Fibroblast of the aortic adventitia (primary cell): ENCODE measurements at places on chromosomes 1 and 21.

DNA sequence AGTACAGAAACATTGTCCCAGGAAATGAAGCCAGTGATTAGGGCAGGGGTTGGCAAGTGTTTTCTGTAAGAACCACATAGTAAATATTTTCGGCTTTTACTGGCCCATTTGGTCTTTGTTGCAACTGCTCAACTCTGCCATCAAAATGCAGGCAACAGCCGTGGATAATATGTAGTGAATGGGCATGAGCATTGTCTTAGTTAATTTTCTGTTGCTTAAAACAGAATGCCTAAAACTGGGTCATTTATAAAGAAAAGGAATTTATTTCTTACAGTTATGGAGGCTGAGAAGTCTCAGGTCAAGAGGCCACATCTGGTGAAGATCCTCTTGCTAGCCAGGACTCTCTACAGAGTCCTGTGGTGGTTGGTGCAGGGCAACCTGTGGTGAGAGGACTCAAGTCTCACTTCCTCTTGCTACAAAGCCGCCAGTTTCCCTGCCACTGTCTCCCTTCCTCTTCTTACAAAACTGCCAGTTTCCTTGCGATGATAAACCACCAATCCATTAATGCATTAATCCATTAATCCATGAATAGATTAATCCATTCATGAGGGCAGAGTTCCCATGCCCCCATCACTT is 166.4 kb downstream of the PSMG1 start:
- no peak for DNase-seq

DNA sequence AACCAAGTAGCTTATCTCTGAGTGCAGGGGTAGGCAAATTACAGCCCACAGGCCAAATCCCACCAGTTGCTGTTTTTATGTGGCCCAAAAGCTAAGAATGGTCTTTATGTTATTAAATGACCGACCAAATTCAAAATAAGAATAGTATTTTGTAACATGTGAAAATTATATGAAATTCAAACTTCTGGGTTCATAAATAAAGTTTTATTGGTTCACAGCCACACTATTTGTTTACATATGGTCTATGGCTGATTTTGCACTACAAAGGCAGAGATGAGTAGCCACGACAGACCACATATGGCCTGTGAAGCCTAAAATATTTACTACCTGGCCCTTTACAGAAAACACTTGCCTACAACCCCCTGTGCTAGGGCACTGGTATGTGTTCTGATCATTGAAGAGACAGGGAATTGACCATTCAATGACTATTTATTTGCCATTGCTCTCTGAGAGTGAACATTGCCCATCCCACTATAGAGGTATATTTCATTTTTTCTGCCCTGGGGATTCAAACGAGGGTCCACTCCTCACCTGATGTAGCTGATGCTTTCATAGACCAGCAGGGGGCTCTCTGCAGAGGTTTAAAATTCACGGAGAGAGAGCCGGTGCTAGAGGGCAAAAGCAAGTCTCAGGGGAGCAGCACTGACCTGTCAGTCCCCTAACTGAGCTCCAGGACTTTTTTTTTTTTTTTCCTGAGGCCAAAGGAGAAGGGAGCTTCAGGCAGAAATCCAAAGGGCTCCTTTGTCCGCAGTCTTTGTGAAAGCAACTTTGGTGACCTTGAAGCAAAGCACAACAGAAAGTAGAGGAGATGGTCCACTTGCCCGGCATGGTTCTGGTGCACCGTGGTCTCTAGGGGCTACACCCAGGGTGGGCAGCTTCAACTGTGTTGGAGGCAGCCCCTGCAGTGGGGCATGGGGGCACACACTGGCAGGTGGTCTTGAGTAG is 7.3 kb upstream of the GNL2 start:
- peak; percentile 44 for DNase-seq

GRCh38 chr1:20076710-20077461 is 6.9 kb downstream of the PLA2G5 start:
- DNase-seq, result no peak

GRCh38 chr1:156389311-156389710 is 20.3 kb downstream of the RHBG start:
- no peak for DNase-seq

DNA sequence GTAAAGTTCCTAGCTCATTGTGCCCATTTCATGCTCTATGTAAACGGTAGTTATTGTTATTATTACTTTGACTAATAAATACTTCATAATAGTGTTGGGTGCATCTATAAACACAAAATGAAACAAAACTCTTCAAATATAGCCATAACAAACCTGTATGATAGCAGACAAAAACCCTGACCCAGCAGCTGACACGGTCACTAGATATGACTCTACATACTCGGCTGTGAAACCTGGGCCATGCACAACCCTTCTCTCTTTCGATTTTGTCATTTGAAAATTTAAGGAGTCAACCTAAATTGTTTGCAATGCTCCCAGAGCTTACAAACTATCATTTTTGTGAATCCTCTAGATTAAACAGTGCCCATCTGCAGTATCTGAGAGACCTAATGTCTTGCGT is 8.0 kb upstream of the RGS13 start:
- DNase-seq, result no peak

DNA sequence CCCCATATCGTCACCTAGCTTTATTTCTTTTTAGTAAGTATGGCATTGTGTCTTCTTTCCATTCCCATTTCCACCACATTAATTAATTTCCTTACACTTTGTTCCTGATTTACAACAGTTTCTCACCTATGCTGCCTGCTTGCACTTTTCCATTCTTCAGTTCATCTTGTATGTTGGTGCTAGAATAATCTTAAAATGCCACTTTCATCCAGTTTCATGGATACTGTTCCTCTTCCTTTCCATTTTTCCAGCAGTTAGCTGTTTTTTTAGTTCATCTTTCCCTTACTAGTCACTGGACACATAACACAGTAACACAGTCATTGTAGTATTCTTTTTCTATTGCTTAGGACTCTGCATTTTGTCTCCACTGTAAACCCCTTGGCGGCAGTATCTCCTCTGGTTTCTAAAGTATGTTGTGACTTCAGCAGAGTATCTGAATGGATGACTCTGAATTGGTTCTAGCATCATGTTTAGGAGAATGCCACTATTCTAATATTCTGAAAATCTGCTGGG is 2.1 kb downstream of the CDC7 start:
- peak; percentile 55 for DNase-seq

DNA sequence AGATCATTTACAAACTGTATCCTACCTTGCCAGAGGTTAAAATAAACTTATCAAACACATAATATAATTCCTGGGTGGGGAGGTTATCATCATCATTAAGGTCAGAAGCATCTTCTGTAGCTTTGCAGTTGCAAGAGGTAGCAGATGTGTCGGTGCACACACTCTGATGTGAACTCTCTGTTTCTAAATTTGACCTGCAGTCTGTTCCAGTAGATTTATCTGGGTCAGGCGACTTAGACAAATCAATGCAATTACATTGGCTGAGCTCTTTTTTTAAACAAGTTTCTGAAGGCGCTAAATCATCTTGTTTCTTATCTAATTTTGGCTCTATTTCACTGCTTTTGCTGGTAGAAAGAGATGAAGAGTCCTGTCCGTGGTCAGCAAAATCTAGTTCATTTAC is 70.4 kb downstream of the PRPF38A start:
- DNase-seq, result no peak

DNA sequence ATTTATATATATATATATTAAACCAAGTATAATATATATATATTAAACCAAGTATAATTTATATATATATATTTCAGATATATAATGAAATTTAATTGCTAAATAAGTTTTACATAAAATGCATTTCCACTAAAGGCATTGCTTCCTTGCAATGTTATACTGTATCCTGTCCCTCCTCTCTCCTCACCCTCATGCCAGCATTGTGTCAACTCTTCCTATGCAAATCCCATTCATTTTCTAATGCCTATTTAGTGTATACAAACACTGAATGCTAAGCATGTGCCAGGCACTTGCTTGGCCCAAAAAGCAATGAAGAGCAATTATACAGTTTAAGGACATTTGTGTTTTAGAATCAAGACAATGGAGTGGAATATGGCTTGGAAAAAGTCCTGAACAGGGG is 71.7 kb upstream of the PRMT6 start:
- no peak for DNase-seq

- DNase-seq, result peak; percentile 83
These were observed 26.5 kb downstream of the DMRTB1 start for GRCh38 chr1:53485478-53486394.

GRCh38 chr21:44265734-44266270 is 4.1 kb upstream of the DNMT3L start:
- no peak for DNase-seq

DNA sequence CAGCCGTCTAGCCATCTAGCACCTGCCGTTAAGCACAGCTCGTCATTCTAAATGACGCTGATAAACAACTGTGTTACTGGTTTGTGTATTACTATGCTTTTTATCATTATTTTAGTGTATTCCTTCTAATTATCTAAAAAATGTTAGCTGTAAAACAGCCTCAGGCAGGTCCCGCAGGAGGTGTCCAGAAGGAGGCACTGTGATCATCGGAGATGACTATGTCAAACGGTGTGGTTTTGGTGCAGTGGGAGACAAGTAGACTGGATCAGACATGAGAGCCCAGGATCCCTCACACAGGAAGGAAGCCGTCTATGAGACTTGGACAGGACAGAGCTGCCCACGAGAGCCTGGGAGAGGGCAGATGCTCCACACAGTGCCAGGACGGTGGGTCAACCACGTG is 55.3 kb upstream of the COL6A1 start:
- DNase-seq, result peak; percentile 16

GRCh38 chr21:25994758-25995163 is 175.8 kb downstream of the APP start:
- DNase-seq, result no peak

GRCh38 chr1:6967431-6968111 is 182.3 kb downstream of the CAMTA1 start:
- DNase-seq, result no peak

DNA sequence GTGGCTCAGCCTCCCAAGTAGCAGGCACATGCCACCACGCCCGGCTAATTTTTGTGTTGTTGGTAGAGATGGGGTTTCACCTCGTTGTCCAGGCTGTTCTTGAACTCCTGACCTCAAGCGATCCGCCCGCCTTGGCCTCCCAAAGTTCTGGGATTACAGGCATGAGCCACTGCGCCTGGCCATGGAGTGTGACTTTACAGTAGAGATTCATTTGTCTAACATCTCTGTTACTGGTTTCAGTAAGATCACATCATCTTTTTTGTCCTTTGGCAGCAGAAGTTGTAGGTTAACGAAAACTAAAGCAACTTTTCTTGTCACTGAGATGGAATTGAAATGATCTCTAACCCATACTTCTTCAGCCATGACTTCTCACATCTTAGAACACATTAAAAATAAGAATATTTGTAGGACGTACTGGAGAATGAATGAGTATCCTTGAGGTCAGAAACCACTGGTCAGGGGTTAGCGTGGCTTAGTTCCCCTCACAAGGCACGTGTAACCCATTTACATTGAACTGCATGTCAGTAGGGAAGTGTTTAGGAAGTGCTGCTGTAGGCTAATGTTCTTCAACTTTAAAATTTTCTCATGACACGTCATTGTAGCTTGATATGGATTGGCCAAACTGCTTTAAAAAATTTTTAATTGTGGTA is 75.9 kb downstream of the CAMTA1 start:
- DNase-seq, result no peak

DNA sequence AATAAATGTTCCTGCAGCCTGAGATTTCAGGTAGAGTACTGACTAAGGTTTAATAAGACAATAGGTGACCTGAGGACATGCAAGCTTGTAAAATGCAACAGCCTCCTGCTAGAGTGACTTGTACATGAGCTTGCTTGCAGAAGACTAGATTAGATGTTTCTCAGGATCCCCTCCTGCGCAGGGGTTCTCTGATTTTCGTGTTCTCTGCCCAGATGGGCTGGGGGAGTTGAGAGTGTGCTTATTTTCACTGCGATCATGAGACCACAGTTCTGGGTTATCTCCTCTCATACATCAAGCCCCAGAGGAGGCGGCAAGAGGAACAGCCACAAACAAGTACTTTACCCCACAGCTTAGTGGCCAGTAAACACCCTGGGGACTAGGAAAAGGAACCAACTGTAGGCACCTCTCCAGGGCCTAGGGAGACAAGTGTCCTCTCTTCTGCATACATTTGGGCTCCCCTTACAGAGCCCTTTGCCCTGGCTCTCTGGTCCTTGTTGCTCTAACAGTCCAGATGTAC is 8.0 kb downstream of the TMEM81 start:
- DNase-seq, result no peak

DNA sequence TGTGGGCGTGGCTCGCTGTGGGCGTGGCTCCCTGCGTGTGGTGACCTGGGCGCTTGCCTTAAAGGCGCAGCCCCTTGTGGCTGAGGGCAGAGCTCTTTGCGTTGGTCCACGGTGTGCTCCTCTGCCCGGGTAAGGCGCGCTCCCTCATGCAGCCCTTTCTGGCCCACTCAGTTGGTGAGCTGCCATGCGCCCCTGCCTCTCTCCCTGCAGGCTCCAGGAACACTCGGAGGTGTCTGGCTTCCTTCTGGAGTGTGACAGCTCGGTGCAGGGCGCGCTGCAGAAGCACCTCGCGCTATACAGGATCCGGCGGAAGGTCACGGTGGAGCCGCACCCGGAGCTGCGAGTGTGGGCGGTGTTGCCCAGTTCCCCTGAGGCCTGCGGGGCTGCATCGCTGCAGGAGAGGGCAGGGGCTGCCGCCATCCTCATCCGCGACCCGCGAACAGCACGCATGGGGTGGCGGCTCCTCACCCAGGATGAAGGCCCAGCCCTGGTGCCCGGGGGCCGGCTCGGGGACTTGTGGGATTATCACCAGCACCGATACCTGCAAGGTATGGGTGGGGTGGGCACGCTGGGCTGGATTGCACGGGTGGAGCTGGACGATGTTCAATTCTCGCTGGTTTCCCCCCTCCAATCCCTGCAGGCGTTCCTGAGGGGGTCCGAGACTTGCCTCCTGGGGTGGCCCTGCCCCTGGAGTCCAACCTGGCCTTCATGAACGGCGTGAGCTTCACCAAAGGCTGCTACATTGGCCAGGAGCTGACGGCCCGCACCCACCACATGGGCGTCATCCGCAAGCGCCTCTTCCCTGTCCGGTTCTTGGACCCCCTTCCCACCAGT is 9.1 kb downstream of the IBA57 start:
- DNase-seq, result no peak

DNA sequence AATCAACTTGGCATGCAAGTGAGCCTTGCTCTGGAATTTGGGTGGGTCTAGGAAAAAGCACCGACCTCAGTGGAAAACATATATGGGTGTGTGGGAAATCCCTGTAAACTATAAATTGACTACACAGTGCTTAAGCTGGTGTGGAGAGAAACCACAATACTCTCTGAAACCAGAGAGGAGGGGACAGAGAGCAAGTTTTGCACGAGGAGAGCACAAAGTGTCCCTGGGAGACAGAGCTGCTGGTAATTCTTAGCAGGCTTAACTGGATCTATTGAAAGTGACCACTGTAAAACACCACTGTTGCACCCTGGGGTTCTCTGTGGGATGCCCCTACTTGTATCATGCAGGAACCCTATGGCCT is 12.8 kb downstream of the KCNJ15 start:
- no peak for DNase-seq

- DNase-seq, result no peak
These were observed 159.4 kb upstream of the ATP1B1 start for GRCh38 chr1:168947041-168947440.
